ENCODE measurements at places on chromosomes 16 and 17. TPM values are rescaled to one million over a fixed set of nuclear protein-coding genes. Genes with fewer than 3 reads are reported as not detected.

TBC1D3C gene
- not detected for total RNA-seq

GNG13 gene
- not detected for total RNA-seq

CD7 gene
- total RNA-seq, result 364 TPM

- DNase-seq, result no peak
Observed at GRCh38 chr16:2739625-2740430, 12.6 kb upstream of the SRRM2 start.

DNA sequence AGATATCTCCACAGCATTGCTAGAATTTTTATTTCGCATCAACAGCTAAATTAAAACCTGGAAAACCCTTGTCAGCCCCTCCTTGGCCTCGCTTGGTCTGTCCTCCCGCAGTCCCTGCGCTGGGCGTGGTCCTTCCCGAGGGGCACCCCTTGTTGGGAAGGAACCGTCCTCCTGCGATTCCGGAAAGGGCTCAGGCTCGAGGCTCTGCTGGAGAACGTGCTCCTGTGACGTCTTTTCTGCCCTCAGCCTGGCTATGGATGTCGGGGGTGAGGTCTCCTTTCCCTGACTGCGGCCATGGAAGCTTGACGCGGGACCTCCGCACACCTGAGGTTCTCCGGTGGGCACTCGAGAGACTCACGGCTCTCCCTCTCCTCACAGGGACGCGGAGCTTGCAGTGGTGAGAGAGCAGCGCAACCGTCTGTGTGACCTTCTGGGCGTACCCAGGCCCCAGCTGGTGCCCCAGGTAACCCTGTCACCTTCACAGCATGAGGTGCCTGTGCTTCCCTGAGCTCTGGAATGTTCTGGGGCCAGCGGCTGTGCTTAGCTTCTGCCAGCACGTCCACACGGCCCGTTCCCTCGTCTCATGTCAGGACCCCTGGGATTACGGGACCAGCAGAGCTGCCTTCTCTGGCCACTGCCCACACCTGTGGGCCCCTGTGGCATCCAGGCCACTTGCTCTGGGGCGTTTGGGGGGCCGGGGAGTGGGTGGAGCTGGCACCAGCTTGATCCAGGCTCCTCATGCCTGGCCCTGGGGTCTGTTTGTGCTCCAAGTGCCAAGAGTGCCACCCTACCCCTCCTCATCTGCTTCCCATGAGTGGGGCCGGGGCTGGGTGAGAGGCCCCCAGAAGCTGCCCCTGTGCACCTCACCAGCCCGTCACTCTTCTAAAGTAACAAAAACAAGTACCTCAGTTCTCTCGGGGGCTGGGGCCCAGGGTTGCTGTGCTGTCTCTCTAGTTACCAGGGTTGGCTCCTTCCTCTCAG is 101.5 kb upstream of the ZNF750 start:
- DNase-seq, result no peak

DNA sequence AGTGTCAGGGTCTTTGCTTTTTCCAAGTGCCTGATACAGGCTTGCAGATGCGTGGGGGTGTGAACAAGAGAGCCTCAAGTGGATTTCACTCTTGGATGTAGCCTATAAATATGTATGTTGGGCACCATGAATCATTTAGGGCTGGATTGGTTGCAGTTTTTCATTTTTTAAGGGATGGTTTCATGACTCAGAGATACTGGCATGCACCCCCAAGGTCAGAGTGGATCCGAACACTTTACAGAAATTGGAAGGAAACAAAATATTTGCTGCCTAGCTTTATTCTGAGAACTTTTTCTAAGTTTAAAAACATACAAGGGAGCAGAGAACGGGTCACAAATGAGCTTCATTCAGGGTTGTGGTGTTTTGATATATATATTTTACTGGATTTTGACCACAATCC is 436.8 kb upstream of the ERCC4 start:
- no peak for DNase-seq

- DNase-seq, result no peak
Observed at GRCh38 chr17:49100601-49101000, 32.0 kb upstream of the B4GALNT2 start.
